GM13977 (cell line): ENCODE measurements at places on chromosomes 12 and 14.

- DNase-seq, result no peak
Observed at GRCh38 chr12:4786795-4787194, 66.6 kb downstream of the GALNT8 start.

GRCh38 chr14:65321370-65321875, 91.1 kb upstream of the FUT8 start:
- DNase-seq, result no peak

GRCh38 chr12:108136697-108137096, 7.6 kb downstream of the WSCD2 start:
- DNase-seq, result no peak

- DNase-seq, result no peak
Observed at GRCh38 chr12:4375449-4375848, 4.1 kb downstream of the FGF23 start.

GRCh38 chr12:100163416-100164152, 20.9 kb upstream of the BLTP3B start:
- peak; percentile 75 for DNase-seq

DNA sequence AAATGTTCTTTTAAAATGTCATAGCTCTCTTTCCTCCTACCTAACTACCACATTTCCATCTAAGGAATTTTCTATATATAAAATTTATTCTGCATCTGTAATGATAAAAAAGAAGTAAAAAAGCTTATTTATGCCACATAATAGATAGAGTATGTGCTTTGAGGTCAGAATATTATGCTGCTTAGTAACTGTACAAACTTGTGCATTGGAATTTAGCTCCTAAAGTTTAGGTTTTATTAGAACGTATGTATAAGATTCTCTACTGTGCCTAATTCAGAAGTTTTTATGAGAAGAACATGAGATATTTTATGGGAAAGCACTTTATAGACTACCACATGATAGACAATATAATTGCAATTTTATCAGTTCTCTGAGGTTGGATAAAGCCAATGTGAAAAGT, 384.6 kb downstream of the SLC16A7 start:
- no peak for DNase-seq

DNA sequence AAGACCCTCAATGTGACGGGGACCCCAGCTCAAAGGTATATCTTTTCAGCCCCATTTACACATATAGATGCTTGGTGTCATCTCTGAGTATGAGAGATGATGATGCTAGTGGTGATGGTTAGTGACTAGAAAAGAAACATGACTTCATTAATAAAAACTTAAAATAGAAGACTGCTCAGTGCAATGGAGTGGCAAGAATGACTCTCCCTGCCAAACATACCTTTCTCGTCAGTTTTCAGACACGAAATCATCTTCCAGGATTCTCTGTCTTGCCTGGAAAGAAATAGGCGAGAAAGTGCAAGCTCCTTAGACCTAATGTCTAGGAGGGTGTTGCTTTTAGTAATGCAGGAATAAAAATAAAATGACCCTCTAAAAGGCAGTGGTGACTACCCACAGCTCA, 71.7 kb downstream of the TPH2 start:
- no peak for DNase-seq

DNA sequence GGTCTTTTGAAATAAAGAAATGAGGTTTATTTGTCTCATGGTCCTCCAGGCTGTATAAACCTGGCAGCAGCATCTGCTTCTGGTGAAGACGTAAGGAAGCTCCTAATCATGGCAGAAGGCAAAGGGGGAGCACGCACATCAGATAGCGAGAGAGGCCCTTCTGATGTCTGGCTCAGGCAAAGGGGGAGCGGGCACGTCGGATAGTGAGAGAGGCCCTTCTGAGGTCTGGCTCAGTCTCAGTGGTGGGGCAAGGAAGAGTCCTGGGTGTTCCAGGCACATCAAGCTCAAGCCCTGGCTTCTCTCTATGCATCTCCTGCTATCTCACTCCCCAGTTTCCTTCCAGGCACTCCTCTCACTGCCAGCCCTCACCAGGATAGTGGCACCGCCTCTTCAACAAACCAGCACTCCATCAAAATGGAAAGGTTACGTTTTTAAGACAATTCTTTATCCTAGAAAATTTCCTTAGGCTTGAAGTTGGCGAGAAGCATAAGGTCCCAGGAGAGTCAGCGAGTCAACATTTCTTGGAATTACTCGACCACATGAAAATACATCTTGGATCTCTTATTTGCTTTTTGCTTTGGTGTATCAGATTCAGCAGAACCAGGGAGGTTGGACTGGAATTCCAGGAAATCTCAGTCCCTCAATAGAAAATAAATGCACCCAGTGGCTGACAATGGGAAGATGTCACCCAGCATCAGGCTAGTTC, 189.6 kb upstream of the TMEM132C start:
- no peak for DNase-seq

DNA sequence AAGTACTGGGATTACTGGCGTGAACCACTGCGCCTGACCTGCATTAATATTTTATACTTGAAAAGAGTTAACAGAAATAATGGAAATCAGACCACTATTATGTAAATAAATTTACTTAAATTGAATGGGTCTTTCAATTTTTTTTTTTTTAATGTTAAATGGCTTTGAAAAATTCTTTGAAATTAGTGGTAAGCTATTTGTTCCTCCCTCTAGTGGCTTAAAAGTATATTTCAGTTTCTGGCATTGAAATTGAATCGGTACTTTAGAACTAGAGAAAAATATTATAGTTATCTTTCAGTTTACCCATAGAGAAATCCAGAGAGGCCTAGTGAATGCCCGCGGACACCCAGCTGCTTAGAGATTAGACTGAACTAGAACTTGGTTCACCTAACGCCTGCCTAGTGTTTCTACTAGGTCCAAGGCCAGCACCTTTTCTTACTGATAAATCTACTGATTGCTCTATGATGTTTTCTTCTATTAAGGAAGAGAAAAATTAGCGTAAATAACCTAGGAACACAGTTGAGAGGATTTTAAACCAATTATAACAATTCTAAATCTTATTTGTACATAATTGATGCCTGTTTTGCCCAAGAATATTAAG, 106.5 kb downstream of the EML1 start:
- DNase-seq, result no peak

DNA sequence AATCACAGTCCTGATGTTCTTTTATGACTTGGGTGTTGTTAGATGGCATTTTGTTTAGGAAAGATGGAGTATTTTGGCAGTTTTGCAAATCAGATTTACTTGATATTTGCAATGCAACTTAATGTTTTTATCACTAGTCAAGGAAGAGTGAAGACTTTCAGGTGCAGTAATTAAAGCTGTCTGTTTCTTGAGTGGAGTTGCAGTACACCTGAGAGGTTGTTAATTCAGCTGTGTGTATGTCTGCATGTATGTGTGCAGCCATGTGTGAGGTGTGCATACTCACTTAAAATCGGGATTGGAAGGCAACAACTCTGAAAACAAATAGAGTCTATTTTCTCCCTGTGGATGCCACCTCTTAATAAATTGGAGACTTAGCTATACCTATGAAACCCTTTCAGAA, 94.5 kb downstream of the RMST start:
- no peak for DNase-seq

DNA sequence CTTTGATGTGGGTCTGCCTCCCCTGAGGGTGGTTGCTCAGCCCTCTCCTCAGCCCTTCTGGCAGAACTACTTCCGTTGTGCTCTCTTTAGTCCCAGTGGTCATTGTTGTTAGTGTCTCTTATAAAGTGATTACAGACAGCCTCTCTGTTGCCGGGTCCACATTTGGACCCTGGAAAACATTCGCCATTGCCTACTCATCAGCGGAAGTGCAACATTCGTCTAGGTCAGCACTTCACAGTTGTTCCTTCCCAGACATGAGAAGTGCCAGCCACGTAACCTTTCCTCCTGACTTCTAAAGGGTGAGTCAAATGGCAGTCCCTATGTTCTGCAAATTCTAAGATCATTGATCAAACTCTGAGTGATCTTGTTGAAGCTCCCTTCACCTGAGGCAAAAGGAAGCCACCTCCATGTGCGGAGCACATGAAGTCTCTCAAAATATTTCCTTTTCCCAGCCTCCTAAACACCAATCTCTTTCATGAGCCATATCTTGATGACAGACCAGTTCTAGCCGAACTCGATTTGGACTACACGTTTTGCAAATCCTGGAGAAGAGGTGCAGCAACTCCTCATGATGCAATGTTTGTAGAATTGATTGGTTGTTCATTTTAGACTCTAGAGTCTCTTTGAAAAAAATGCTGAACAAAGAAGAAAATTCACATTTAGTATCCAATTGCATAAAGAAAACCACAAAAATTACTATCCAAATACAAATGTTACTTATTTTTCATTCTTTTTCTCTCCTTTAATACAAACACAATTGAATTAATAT, 163.8 kb downstream of the RPL10L start:
- no peak for DNase-seq
